OCI-M1 (cell line): ENCODE measurements at places on chromosomes 3 and 15.

- DNase-seq, result no peak
Measured at GRCh38 chr3:5343459-5343858, 156.0 kb downstream of the EDEM1 start.

DNA sequence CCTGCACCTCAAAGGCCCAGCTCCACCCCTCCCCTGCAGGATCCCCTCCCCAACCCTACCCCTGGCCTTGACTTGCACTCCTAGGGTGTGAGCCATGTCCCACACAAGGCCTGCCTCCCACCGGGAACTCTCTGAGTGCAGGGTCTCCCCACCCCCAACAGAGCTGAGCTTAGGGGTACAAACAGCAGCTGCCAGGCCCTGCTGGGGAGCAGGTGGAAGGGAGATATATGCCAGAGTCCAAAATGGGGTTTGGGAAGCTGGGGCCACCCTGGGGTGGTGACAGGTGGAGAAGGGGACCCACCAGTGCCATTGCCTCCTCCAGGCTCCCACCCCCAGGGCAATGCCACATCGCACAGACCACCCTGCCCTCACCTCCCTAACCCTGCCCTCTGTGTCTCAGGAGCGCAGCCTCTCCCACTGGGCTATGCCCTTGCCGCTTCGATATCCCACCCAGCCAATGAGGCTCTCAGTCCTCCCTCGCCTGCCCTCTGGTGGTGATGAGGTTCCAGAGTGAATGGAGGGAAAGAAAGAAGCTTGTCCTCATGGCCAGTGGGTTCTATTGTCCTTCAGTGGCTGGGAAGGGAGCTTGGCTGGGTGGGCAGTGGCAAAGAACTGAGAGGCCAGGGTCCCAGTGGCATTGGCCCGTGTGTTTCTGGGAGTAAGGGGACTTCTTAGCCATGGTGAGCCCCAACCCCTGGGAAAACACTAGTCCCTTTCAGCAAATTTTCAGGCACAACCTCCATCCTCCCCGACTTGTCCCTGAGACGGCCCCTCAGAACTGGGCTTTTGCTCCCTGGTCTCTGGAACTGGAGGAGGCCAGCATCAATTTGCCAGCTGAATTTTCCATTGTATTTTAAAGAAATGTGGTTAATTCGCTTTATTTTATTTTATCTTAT, 46.8 kb downstream of the CYP11A1 start:
- DNase-seq, result peak; percentile 73

GRCh38 chr3:15899388-15899787, 101.6 kb upstream of the ANKRD28 start:
- peak; percentile 89 for DNase-seq

DNA sequence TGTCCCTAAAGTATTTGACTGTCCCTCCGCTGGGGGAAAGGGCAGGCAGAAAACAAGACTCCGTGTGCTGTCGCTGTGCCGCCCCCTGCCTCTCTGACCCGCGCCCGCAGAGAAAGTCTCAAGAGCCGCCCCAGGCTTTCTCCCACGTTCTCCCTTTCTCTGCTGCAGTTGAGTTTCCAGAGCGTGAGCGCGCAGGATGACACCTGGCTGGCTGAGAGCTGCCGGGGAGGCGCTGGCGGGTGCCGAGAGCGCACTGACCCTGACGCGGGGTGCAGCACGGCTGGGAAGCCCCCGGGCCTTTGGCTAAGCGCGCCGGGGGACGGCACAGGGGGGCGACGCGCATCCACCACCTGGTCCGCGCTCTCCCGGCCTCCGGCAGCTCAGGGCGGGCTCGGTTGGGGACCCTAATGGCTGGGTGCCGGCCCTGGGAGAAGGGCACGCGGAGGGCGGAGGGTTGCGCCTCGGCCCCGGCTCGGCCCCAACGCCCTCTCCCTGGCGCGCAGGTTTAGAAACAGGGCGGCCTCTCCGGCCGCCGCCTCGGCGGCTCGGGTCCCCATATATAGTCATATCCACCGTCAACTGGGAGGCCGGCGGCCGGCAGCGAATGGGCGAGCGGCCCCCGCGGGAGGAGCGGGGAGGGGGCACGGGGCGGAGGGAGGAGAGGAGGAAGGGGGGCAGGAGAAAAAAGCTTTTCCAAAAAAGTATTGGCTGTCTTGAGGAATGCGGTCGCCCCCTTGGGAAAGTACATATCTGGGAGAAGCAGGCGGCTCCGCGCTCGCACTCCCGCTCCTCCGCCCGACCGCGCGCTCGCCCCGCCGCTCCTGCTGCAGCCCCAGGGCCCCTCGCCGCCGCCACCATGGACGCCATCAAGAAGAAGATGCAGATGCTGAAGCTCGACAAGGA, at the start of gene TPM1:
Gene TPM1 (plus strand): TSS at position 774 of the 903 bp plus-strand sequence. CDS start 83 bp downstream, at position 857.
- peak; percentile 34 for DNase-seq

- DNase-seq, result peak; percentile 87
Measured at GRCh38 chr15:59367022-59367451, 5.6 kb downstream of the MYO1E start.

GRCh38 chr15:89367485-89368451, 33.1 kb upstream of the POLG start:
- DNase-seq, result no peak

DNA sequence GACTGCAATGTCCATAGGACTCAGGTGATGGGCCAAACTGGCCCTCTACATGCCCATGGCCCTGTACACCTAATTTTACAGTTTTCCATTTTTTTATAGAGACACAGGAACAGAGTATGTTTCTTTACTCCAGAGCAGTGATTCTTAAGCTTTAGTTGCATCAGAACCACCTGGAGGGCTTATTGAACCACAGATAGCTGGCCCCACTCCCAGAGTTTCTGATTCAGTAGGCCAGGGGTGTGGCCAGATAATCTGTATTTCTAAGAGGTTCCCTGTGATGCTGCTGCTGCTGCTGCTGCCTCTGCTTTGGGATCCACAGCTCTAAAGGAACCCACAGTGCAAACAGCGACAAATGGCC, 5.1 kb downstream of the RBP1 start:
- DNase-seq, result peak; percentile 27

GRCh38 chr3:50089609-50089945, 858 bp downstream of the RBM5 start:
- DNase-seq, result peak; percentile 39

DNA sequence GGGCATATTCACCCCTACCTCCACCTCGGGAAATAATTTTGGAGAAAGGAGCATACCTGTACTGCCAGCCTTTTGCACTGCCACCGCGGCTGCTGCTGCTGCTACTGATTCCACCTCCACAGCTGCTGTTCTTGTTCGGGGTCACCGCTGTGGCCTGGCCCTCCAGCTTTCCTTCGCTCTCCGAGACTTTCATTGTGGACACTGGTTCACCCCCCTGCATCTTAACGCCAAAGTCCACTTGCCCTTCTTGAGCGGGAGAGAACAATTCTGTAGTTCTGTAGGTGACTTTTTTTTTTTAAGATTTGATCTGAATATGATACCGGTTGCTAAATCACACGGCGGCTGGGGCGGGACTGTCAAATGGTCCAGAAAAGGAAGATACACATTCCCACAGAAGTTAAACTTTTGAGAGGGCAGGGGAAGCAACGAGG, 701 bp downstream of the OSBPL11 start:
- peak; percentile 59 for DNase-seq

DNA sequence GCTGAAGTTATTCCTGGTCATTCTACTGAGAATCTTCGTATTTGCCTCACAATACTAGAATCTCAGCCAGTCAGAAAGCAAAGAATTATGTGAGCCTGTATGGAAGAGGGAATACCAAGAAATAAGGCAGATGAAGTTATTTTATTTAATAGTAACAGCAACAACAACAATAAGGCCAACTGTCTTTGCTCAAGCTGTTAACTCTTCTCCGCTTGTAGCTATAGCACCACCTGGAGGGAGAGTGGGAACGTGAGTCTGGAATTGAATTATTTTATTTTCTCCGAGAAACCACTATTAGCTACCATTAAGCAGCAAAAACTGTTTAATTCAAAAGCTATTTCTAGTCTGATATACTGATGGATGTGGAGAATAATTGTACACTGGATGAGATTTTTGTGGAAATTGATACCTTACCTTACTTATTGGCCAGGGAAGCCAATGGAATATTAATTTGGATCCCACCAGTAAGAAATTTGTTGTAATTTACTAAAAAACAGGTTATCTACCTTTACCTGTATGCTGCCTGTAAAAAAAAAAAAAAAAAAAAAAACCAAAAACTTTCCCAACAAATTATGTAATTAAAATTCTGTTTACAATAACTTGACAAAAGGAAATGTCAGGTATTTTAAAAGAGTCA, 50.1 kb downstream of the CALML4 start:
- DNase-seq, result peak; percentile 49

DNA sequence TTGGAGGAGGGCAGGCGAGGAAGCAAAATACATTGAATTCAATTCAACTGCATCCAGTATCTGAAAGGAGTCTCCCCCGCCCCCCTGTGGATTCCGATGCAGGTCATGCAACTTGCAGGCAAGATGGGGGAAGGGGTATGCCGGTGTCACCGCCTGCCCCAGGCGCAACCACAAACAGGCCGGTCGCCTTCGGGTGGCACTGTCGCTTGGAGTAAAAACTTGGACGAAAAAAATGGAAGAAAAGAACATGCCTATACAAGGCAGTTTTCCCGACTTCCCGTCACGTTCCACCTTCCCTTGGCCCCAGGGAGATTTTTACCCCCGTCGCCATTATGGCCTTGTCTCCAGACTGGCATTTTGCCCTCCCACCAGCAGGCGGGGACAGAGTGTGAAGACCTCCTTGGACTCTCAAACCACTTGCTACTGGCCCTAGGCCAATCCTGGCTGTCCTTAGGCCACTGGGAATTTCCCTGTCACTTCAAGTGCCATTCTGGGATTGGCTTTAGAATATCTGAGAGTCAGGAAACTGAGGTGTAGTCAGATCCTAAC, 1.6 kb upstream of the NTRK3 start:
- DNase-seq, result peak; percentile 1

- peak; percentile 14 for DNase-seq
Measured at GRCh38 chr3:182789371-182789770, 3.9 kb upstream of the ATP11B start.

DNA sequence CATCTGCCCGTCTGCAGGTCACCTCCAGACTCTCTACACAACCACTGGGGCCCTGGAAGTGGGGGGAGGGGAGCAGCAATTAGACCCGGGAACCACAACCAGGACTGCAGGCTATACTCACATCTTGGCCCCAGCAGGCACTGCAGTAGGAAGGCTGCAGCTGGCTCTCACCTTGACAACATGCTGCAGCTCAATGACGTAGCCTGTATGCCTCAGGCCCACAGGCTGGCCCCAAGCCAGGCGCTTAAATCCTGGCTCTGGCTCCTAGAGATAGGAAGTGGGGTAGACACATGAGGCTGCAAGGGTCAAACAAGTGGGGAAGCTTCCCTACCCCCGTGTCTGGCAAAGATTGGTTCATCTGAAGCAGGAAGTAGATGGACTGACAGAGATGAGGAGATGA, 4.6 kb upstream of the QRICH1 start:
- DNase-seq, result peak; percentile 21

DNA sequence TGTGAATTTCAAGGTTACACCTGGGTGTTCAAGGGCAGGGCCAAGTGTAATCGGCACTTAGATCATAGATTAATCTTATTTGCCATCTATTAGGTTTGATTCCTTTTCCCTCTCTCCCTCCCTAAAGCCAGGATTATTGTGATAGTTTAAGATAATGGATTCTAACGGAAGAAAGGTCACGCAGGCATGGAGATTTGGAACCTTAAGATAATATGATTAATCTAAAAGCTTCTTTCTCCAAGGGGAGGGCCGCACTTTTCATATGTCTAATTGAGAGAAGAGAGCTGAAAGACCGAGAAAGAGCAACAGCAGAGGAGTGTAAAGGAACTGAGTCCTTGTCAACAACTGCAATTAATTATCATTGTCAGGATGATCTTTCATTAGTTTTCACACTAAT, 858.8 kb upstream of the NR2F2 start:
- DNase-seq, result no peak

GRCh38 chr3:86739244-86739643, 251.7 kb downstream of the VGLL3 start:
- DNase-seq, result no peak

GRCh38 chr15:78977091-78977571, 32.3 kb upstream of the CTSH start:
- DNase-seq, result peak; percentile 68

DNA sequence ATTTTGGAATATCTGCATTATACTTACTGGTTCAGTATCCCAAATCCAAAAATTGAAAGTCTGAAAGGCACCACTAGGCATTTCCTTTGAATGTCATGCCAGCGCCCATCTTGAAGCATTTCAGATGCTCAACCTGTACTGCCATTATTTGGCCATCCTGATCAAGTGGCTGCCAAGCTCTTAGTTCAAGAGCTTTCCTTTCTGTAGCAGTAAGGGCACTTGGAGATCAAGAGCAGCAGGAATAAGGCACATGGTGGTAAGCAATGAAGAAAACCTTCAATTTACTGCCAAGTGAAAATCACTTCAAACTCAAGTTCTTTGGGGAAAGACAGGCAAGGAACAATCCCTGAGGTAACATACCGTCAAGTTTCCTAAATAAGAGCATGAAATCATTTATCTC, 10.0 kb downstream of the RHOA start:
- DNase-seq, result no peak

- DNase-seq, result peak; percentile 26
Measured at GRCh38 chr3:127911421-127911931, 3.6 kb upstream of the KBTBD12 start.

DNA sequence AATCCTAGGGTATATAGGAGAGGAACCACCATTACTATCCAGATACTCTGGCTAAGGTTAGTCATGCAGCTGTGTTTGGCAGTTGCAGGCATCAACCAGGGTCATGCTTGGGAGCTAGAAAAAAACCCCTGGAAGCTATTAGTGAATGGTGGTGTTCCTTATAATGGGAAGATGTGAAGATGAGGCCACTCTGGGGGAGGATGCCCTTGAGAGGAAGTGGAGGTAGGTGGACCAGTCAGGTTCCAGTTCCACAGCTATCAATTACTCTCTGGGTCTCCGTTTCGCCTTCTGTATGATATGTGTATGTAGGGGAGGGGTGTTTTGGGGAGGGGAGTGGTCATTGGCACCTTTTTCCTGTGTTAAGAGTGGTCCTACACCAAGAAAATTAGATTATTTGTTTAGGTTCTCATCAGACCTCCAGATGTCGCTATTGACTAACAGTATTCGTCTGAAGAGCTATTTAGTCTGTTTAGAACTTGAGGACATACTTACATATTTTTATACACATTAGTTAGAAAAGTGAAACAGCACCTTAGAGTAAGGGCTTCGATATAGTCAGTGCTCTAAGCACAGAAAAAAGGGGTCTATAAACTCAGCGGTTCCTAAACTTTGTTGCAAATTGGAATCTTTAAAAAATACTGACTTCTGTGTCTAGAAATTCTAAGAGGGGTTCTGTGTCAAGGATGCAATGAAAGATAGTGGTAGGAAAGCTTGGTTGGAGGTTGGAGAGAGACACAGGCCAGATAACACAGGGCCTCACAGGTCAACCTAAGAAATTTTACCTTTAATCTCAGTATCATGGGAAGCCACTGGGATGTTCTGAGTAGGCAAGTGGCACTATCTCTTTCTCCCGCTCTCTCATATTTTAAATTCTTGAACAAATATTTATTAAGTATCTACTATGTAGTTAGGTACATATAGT, 9.1 kb upstream of the HPS3 start:
- peak; percentile 70 for DNase-seq

DNA sequence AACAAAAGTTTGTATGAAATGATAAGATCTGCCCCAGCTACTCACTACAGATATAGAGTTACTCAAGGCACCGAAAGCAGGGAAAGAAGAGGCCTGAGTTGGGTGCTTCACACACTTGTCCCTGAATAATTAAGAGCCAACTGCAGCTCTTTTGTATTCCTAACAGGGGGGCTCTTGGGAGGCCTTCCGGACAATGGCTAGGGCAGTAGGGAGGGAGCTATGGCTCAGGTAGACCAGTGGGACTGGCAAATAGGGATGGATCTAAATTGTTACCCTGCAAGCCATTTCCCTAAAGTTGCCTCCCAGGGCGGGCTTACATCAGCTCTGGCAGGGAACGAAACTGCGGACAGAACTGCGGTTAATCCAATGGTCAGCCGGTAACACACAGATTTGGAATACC, 6.2 kb downstream of the SEMA5B start:
- DNase-seq, result no peak

- DNase-seq, result peak; percentile 61
Measured at GRCh38 chr15:51097553-51098330, 3.0 kb upstream of the TNFAIP8L3 start.
